Osteoblast (primary cell): ENCODE measurements at places on chromosomes 11 and 22. TPM values are rescaled to one million over a fixed set of nuclear protein-coding genes. Genes with fewer than 3 reads are reported as not detected.

DNA sequence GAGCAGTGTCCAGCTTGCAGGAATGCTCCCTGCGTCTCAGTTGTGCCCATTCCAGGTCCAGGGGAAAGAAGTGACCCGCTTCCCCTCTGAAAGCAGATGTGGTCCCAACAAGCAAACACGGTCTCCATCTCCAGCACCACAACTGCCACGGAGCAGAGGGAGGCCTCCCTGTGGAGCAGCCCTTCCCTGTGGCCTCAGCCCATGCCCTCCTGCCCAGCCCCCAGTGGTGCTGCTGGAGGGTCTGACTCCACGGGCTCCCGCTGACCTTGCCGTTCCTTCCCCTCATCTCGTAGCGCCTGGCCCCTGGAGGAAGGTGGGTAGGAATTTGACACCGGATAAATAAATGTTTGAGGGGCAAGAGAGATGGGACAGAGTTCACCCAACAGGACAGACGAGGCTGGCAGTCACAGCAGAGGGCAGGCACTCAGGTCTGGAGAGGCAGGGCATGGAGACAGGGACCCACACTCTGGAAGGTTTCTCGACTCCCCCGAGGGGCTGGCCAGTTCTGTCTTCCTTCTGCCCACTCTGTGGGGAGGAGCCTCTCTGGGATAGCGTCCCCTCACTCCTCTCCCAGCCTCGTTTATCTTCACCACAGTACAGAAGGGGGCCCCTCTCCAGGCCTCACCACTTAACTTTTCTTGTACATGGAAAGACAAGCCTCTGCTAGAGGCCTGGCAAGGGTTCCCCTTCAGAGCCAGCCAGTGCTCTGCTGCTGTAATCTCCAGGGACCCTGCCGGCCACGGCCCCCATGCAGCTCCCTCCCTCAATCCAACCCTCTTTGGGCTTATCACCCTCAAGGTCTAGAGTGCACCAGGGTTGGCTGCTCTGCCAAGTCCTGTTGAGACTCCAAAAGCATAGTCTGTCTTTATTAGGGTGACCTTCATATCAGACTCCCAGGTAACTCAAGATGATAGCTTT, 7.5 kb upstream of the ST3GAL4 start:
- DNase-seq, result no peak

GRCh38 chr22:38504731-38505540, 1.2 kb downstream of the DDX17 start:
- peak; percentile 63 for DNase-seq

The CABP4 gene
- not detected in 2 replicates for total RNA-seq

The FXYD2 gene
- not detected in 2 replicates for total RNA-seq

The MYO7A gene
- under 0.01 TPM in 2 replicates for total RNA-seq

DNA sequence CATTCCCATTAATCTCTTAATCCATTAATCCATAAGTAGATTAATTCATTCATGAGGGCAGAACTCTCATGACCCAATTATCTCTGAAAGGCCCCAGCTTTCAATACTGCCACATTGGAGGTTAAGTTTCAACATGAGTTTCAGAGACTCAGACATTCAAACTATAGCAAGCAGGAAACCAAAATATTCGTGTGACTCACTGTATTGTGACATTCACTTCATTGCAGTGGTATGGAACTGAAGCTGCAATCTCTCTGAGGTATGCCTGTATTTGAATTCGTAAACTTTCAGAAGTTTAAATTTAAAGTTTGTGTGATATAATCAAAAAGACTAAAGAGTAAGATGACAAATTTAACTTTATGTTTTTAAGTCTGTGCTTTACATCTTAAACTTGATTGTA, 2.9 kb upstream of the OR52J3 start:
- DNase-seq, result no peak
